ENCODE measurements at places on chromosomes 7 and 10. TPM values are rescaled to one million over a fixed set of nuclear protein-coding genes. Genes with fewer than 3 reads are reported as not detected.

CYP26A1 gene
- not detected for total RNA-seq

ST8SIA6 gene
- 1.8 TPM for total RNA-seq

RBP3 gene
- 0.06 TPM for total RNA-seq

ITGB1 gene
- total RNA-seq, result 1,694 TPM

OR2A42 gene
- not detected for total RNA-seq

ASAH2 gene
- 1.1 TPM for total RNA-seq

AOC1 gene
- total RNA-seq, result not detected

SMARCD3 gene
- 39.0 TPM for total RNA-seq

DGKI gene
- total RNA-seq, result 2.9 TPM

FBXO24 gene
- 0.83 TPM for total RNA-seq

PDIA4 gene
- 33.2 TPM for total RNA-seq

- H3K36me3 ChIP-seq, result no peaks in the 10 kb centered on the region
- no peak for DNase-seq
- H3K27ac ChIP-seq, result no peak overlapping the region
- no peak overlapping the region for H3K4me3 ChIP-seq
Measured at GRCh38 chr7:142997456-142997989, 29.4 kb downstream of the OR9A2 start.

DNA sequence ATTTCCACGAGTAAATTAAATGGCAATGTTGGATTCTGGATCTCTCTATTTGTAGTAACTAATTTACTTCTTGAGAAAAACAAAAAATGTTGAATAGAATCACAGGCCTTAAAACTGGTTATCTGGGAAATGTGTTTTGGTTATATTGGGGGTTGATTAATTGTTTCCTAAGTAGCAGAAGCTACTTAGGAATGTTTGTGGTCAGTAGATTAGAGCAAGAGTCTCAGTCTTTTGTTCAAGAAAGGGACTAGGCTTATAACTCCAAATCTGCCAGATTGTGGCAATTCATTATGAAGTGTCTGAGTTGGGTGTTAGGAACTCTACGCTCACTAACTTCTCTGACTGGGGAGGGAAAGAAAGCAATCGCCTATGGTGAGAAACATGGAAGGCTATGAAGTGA, 244.3 kb upstream of the PHYHIPL start:
- no peaks in the 10 kb centered on the region for H3K4me1 ChIP-seq
- no peaks in the 10 kb centered on the region for H3K36me3 ChIP-seq
- DNase-seq, result no peak
- H3K27ac ChIP-seq, result no peak overlapping the region
- H3K4me3 ChIP-seq, result no peak overlapping the region

- H3K4me3 ChIP-seq, result no peak overlapping the region
- no peak overlapping the region for H3K27ac ChIP-seq
Measured at GRCh38 chr7:681551-682307, 44.8 kb upstream of the DNAAF5 start.

GRCh38 chr10:75283078-75283670, 47.4 kb upstream of the COMTD1 start:
- no peaks in the 10 kb centered on the region for H3K36me3 ChIP-seq
- DNase-seq, result peak; percentile 62
- no peak overlapping the region for H3K4me3 ChIP-seq
- H3K27ac ChIP-seq, result peak overlapping the region; percentile 72
- H3K27me3 ChIP-seq, result no peaks in the 10 kb centered on the region

DNA sequence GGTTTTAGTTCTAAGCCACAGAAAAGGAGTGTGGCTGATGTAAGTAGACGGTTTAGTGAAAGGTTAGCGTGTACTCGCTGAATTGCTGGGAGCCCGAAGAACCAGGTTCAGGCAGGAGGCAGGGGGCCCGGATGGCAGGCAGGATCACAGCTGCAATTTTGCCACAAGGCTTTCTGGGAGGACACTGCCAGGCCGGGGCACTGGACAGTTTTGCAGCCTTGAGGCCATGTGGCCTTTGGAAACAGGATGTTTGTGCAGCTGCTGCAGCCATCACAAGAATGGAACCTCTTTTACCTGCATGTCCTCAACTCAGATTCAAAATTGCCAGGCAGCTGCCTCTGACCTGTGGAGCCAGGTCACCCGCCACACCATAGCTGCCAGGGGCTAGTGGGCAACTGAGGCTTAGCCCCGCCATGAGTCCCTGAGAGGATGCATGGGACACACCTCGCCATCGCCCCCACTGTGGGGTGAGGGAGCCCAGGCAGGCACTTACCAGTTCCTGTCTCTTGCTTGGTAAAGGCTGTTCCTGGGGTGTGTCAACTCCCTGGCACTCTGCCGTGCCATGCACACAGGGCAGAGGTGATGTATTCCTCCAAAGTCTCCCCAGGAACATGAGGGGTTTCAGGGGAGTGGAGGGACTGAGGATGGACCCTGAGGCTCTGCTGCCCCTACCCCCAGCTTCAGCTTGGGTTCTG, 188.6 kb downstream of the RPS24 start:
- no peak overlapping the region for H3K27ac ChIP-seq
- H3K4me3 ChIP-seq, result no peak overlapping the region
- H3K36me3 ChIP-seq, result no peaks in the 10 kb centered on the region
- no peaks in the 10 kb centered on the region for H3K27me3 ChIP-seq

DNA sequence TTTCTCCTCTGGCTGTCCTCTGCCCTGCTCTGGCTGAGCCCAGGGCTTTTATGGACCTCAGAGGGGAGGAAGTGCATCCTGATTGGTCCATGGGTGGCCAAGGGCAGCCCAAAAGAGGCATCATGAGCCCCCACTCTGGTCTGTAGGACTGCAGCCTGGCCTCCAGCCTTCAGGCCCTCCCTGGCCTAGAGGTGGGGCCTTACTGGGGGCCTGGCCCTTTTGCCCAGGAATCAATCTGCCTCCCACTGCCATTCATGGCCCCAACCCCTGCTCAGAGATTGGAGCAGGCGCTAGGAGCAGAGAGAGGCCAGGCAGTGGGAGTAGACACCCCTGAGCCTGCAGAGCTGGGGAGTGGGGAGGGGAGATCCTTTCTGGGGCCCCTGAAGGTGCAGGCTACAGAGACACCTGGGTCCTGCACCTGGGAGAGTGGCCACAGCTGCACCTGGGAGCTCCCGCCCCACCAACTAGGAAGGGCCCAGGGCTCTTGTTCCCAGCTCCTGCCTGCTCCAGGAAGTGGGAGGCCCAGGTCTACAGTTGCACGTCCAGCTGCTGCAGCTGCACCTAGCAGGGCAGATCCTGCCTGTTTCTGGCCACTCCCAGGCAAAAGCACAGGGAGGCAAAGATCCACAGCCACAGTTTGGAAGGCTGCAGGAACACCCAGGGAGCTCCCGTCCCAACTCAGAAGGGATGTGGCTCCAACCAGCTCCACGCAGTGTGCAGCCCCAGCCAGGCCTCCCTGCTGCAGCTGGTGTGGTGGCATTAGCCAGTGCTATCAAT, 6.4 kb upstream of the DYNC2I1 start:
- H3K4me3 ChIP-seq, result no peak overlapping the region
- peaks cover 7% of the 10 kb centered on the region for H3K4me1 ChIP-seq
- H3K27ac ChIP-seq, result no peak overlapping the region
- H3K36me3 ChIP-seq, result no peaks in the 10 kb centered on the region

DNA sequence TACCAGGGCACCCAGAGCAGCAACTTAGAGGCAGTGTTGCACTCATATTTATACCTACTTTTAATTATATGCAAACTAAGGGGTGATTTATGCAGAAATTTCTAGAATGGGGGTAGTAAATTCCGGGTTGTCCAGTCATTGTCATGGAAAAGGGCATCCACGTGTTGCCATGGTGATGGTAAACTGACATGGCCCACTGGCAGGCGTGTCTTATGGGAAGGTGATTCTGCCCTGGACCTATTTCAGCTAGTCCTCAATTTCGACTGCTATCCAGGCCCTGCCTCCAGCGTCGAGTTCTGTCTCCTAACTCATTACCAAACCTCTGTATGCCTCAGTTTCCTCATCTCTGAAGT, 12.8 kb downstream of the SNX8 start:
- no peak for DNase-seq
- peaks cover 9% of the 10 kb centered on the region for H3K4me1 ChIP-seq

DNA sequence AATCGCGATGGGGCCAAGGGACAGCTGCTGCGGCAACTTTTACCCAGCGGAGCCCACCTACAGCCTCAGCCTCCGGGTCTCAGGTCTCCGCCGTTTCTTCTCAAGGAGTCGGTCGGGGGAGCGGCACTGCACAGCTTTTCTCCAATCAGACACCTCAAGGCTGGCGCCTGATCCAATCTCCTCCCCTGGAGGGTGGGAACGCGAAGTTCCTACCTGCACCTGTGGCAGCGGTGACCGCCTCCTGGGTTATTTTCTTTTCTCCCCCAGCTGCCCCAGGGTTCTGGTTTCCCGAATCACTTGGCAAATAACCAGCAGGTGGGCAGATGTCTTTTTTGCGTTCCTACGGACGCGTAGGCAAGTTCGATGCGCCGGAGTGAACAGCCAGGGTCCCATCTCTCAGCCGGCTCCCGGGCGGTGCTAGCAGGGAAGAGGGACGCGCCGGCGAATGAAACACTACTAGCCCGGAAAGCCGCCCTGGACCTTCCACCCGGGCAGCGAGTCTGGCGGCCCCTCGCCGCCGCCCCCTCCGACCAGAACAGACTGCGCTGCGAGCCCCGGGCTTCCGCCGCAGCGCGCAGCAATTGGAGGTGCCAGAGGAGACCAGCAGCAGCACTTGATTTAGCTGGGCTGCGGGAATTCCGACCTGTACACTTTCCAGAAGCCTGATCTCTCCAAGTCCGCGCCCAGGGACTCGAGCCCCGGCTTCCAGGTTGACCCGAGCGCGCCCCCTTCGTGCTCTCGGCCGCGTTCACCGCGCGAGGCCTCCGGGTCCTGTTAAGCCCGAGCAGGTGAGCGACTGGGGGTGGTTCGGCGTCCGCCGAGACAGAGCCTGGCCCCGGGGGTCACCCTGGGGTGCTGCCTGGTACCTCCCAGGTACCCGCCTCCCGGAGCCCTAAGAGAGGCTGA, at the start of gene PRR15:
PRR15 (plus strand) TSS at position 246 of the 906 bp plus-strand sequence. CDS start 2,495 bp downstream, outside the sequence.
- peak within 1 kb of the TSS; percentile 67 for H3K4me3 ChIP-seq
- H3K27me3 ChIP-seq, result peaks cover 46% of the 10 kb centered on the region
- H3K36me3 ChIP-seq, result no peaks in the 10 kb centered on the region
- H3K4me1 ChIP-seq, result peaks cover 32% of the 10 kb centered on the region
- H3K27ac ChIP-seq, result peak within 1 kb of the TSS; percentile 27

DNA sequence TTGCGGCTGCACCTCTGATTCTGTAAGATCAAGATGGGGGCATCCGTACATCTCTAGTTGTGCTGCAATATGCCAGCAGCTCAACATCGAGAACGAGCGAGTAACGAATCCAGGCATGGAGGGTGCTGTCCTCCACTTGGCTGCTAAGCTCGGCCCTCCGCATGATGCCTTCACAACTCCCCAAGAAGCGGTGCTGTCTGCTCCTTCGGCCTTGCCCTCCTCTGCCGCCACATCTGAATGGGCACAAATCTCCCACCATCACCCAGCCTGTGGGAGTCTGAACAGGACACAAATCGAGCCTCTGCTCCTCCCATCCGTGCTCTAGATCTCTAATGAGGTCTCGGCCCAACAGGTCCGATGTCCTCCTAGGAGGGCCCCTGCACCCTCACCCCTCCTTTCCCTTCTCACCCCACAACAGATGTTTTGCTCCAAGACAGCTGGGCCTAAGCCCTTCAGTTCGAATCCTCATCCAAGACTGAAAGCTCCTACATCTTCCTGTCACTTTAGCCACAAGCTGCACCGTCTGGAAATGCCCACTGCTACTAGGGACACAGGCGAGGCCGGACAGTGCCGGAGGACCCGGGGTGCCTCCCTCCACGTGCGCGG, 86.7 kb downstream of the ZNF33B start:
- peaks cover 26% of the 10 kb centered on the region for H3K4me1 ChIP-seq
- peak overlapping the region; percentile 81 for H3K27ac ChIP-seq
- peak overlapping the region; percentile 83 for H3K4me3 ChIP-seq
- no peaks in the 10 kb centered on the region for H3K36me3 ChIP-seq
- no peak for DNase-seq
- no peaks in the 10 kb centered on the region for H3K27me3 ChIP-seq

Data from esophagus muscularis mucosa (tissue), 4 donors.